ENCODE measurements at places on chromosomes 3 and 15. TPM values are rescaled to one million over a fixed set of nuclear protein-coding genes. Genes with fewer than 3 reads are reported as not detected.

DNA sequence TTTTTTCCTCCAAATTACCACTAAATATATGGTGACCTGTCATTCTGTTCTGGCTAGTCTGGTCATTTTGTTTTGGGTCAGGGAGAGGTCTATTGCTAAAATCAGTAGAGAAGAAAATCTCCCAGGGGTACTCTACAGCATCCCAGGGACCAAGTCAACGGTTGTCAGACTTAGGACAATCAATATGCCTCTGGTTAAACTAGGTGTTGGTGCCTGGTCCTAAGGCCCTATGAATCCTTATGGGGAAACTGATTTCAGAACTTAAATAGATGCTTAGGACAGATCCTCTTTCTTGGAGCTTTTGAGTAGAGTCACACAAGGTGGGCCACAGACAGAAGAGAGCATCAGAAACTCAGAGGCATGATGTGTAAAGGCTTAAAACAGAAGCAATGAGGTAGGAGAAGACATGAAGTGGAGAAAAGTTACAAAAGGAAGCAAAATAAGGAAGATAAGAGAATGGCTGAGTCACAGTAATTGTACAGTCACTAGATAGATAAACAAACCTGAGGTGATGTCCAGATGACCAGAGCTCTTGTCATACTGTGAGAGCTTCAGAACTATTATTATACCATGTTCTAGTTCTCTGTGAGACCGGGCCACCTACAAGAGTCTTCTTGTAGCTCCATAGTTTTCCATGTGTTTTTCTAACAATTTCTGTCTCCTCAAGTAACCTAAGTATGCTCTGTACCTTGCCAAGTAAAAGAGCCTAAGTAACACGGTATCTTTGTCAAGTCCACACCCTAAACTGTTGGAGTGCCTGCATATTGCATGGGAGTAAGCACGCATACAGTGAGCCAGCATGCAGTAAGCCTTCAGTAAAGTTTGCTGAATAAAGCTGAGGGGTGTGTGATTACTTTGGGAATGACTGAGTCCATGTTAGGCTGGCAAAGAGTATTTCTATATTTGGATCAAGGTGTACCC lies 44.6 kb upstream of the LEKR1 start:
- H3K27ac ChIP-seq, result no peak overlapping the region
- H3K27me3 ChIP-seq, result no peaks in the 10 kb centered on the region
- H3K4me1 ChIP-seq, result no peaks in the 10 kb centered on the region
- H3K4me3 ChIP-seq, result no peak overlapping the region

DNA sequence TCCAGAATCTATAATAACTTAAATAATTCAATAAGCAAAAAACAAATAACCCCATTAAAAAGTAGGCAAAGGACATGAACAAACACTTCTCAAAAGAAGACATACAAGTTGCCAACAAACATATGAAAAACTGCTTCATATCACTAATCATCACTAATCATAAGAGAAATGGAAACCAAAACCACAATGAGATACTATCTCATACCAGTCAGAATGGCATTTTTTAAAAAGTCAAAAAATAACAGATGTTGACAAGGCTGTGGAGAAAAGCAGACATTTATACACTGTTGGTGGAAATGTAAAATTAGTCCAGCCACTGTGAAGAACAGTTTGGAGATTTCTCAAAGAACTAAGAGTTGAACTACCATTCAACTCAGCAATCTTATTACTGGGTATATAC lies 19.5 kb upstream of the ZMAT3 start:
- H3K27me3 ChIP-seq, result no peaks in the 10 kb centered on the region
- H3K36me3 ChIP-seq, result no peaks in the 10 kb centered on the region
- no peak overlapping the region for H3K27ac ChIP-seq
- peaks cover 17% of the 10 kb centered on the region for H3K4me1 ChIP-seq
- no peak for DNase-seq
- H3K4me3 ChIP-seq, result no peak overlapping the region

DNA sequence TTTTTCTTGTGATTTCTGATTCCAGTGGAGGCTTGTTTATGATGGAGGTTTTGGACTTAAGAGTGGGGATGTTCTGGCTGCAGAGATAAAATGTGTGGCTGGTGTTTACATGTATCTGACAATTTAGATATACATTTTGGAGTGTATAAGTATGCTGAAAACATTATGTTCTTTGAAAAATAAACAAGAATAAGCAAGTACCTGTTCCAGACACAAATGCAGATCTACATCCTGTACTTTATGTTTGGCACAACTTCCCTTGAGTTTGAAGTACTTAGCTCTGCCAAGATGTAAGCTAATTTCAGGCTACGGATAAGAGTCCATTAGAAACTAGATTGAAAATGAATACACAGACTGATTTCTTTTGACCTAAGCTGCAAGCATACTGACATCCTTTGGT lies 277.2 kb downstream of the CHST2 start:
- no peaks in the 10 kb centered on the region for H3K27me3 ChIP-seq
- H3K4me3 ChIP-seq, result no peak overlapping the region
- no peaks in the 10 kb centered on the region for H3K36me3 ChIP-seq
- no peaks in the 10 kb centered on the region for H3K4me1 ChIP-seq
- DNase-seq, result no peak

- no peaks in the 10 kb centered on the region for H3K27me3 ChIP-seq
- peaks cover 8% of the 10 kb centered on the region for H3K36me3 ChIP-seq
- no peak overlapping the region for H3K27ac ChIP-seq
- no peak overlapping the region for H3K4me3 ChIP-seq
- no peak for DNase-seq
Observed at GRCh38 chr15:29106551-29107290, 162.9 kb downstream of the NSMCE3 start.

- no peak overlapping the region for H3K4me3 ChIP-seq
- no peaks in the 10 kb centered on the region for H3K36me3 ChIP-seq
- H3K4me1 ChIP-seq, result no peaks in the 10 kb centered on the region
- no peaks in the 10 kb centered on the region for H3K27me3 ChIP-seq
Observed at GRCh38 chr15:25884370-25884769, 21.2 kb upstream of the ATP10A start.

GRCh38 chr15:63474810-63475316 lies 29.5 kb upstream of the USP3 start:
- no peak overlapping the region for H3K4me3 ChIP-seq
- no peak overlapping the region for H3K27ac ChIP-seq
- H3K27me3 ChIP-seq, result no peaks in the 10 kb centered on the region
- no peak for DNase-seq

Gene C3orf85
- not detected for total RNA-seq

DNA sequence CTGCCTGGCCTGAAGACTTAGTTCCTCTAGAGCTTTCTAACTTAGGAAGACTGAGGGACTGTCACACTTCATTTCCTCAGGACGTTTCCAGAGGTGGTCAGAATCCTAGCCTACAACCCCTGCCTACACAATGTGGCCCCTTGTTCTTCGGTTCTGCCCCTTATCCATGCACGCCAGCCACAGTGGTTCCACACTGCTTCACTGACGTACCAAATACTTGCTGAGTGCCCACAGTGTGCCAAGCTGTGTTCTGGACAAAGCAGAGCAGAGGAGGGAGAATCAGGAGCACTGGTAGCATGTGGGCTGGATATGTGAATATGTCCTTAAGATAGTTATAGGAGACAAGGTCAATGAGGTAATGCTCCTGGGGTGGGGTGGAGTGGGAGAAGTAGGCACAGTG lies 70.5 kb upstream of the SAMMSON start:
- no peak overlapping the region for H3K4me3 ChIP-seq
- H3K4me1 ChIP-seq, result no peaks in the 10 kb centered on the region
- H3K27ac ChIP-seq, result no peak overlapping the region
- DNase-seq, result no peak

GRCh38 chr3:188683032-188683521 lies 488.7 kb upstream of the TPRG1 start:
- no peak overlapping the region for H3K4me3 ChIP-seq
- DNase-seq, result no peak
- H3K27me3 ChIP-seq, result no peaks in the 10 kb centered on the region
- H3K27ac ChIP-seq, result no peak overlapping the region
- no peaks in the 10 kb centered on the region for H3K36me3 ChIP-seq
- no peaks in the 10 kb centered on the region for H3K4me1 ChIP-seq

DNA sequence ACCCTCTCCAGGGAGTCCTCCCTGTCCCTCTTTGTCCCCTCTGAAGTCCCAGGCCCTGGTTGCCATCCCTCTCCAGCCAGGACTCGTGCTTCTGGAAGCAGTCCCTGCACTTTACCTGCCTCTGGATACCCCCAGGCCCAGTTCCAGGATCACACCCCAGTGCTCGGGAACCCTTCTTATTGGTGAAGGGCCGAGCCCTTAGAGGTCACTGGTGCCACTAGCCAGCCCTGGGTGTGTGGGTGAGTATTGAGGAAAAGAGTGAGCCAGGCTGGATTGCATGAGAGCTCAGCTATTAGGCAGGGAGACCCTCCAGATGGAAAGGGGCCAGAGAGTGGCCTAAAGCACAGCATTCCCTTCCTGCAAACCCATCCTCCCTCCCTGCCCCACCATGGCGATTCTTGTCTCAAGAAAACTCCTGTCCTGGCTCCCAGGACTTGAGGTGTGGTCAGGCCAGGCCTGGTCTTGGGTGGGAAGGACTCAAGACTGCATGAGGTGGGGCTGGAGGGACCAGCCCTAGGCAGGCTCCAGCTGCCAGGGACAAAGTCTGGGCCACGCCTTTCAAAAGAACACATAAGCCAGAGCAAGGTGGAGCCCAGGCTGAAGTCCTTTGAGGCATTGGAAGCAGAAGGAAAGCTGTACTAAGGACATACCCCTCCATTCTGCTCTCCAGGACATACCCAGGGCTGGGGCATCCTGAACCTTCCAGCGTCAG lies 4.8 kb upstream of the PHGR1 start:
- H3K27me3 ChIP-seq, result no peaks in the 10 kb centered on the region
- DNase-seq, result no peak

- H3K27ac ChIP-seq, result no peak overlapping the region
- no peak for DNase-seq
- no peaks in the 10 kb centered on the region for H3K27me3 ChIP-seq
- H3K4me1 ChIP-seq, result no peaks in the 10 kb centered on the region
- H3K4me3 ChIP-seq, result no peak overlapping the region
Observed at GRCh38 chr3:2967871-2968270, 142.3 kb downstream of the IL5RA start.

GRCh38 chr3:59540696-59541095 lies 490.9 kb upstream of the CFAP20DC start:
- H3K4me3 ChIP-seq, result no peak overlapping the region
- no peaks in the 10 kb centered on the region for H3K27me3 ChIP-seq
- H3K36me3 ChIP-seq, result no peaks in the 10 kb centered on the region
- peaks cover 20% of the 10 kb centered on the region for H3K4me1 ChIP-seq

Gene SMCO1
- not detected for total RNA-seq

Gene PCBP4
- 18.7 TPM for total RNA-seq

- peaks cover 29% of the 10 kb centered on the region for H3K4me1 ChIP-seq
- H3K36me3 ChIP-seq, result no peaks in the 10 kb centered on the region
- no peak for DNase-seq
- no peak overlapping the region for H3K4me3 ChIP-seq
- no peak overlapping the region for H3K27ac ChIP-seq
Observed at GRCh38 chr3:5160940-5161858, 26.3 kb upstream of the EDEM1 start.

GRCh38 chr15:100247228-100248225 lies 94.2 kb downstream of the ADAMTS17 start:
- DNase-seq, result no peak
- no peak overlapping the region for H3K27ac ChIP-seq
- no peaks in the 10 kb centered on the region for H3K36me3 ChIP-seq
- no peaks in the 10 kb centered on the region for H3K27me3 ChIP-seq

Gene IRAK2
- total RNA-seq, result 5.3 TPM

GRCh38 chr3:124992041-124992440 lies 57.5 kb upstream of the MUC13 start:
- DNase-seq, result no peak
- H3K4me3 ChIP-seq, result no peak overlapping the region
- no peaks in the 10 kb centered on the region for H3K27me3 ChIP-seq
- no peaks in the 10 kb centered on the region for H3K4me1 ChIP-seq

GRCh38 chr3:42306499-42306898 lies 40.5 kb upstream of the CCK start:
- DNase-seq, result no peak
- no peaks in the 10 kb centered on the region for H3K27me3 ChIP-seq
- H3K4me3 ChIP-seq, result no peak overlapping the region
- H3K36me3 ChIP-seq, result no peaks in the 10 kb centered on the region
- no peak overlapping the region for H3K27ac ChIP-seq
- H3K4me1 ChIP-seq, result no peaks in the 10 kb centered on the region

DNA sequence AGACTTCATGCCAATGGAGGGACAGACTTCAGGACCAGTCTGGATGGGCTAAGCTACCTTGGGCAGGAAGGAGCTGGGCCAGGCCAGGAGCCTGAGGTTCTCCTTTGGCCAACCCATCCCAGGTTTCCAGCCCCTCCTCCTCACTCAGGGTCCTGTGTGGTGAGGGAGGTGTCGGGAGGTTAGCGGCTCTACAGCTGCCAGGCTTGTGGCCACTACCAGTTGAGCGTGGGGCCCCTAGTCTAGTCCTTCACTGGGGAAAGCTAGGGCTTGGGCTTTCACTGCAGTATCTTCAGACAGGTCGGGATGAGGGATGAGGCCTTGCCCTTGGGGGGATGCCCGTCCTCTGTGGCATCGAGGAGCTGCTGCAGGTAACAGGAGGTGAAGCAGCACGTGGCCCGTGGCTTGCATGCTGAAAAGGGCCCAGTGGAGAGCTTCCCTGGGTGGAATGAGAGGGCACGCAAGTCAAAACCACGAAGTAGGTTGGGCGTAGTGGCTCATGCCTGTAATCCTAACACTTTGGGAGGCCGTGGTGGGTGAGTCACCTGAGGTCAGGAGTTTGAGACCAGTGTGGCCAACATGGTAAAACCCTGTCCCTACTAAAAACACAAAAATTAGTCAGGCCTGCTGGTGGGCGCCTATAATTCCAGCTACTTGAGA lies 8.5 kb upstream of the FANCD2 start:
- H3K27ac ChIP-seq, result no peak overlapping the region
- peaks cover 22% of the 10 kb centered on the region for H3K36me3 ChIP-seq
- H3K4me3 ChIP-seq, result no peak overlapping the region
- no peak for DNase-seq

DNA sequence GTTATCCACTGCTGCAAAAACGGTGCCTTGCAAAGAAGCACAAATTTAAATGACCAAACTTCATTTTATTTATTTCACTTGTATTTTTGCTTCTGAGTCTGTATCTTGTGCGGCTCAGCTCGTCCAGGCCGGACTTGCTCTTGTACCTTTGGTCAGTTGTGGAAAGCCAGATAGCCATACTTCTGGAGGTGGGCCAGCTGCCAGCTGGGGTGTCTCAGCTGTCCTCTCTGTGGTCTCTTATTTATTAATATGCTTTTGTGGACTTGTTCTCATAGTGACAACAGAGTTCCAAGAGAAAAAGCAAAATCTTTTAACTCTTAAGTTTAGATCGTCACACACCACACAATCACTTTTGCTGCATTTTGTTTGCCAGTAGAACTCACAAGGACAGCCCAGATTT lies 87.7 kb downstream of the IL1RAP start:
- no peaks in the 10 kb centered on the region for H3K4me1 ChIP-seq
- no peaks in the 10 kb centered on the region for H3K27me3 ChIP-seq
- H3K27ac ChIP-seq, result no peak overlapping the region
- H3K36me3 ChIP-seq, result no peaks in the 10 kb centered on the region

- no peaks in the 10 kb centered on the region for H3K4me1 ChIP-seq
- no peak overlapping the region for H3K27ac ChIP-seq
- no peak for DNase-seq
- no peak overlapping the region for H3K4me3 ChIP-seq
- no peaks in the 10 kb centered on the region for H3K36me3 ChIP-seq
Observed at GRCh38 chr3:147921051-147921450, 511.9 kb downstream of the ZIC1 start.

Gene PIF1
- total RNA-seq, result 0.58 TPM
